CD8-positive, alpha-beta T cell (primary cell): ENCODE measurements at places on chromosomes 5 and 9. TPM values are rescaled to one million over a fixed set of nuclear protein-coding genes. Genes with fewer than 3 reads are reported as not detected.

RETREG1 gene
- 62.2 TPM for total RNA-seq

SEC24A gene
- total RNA-seq: 14.4 TPM

DNA sequence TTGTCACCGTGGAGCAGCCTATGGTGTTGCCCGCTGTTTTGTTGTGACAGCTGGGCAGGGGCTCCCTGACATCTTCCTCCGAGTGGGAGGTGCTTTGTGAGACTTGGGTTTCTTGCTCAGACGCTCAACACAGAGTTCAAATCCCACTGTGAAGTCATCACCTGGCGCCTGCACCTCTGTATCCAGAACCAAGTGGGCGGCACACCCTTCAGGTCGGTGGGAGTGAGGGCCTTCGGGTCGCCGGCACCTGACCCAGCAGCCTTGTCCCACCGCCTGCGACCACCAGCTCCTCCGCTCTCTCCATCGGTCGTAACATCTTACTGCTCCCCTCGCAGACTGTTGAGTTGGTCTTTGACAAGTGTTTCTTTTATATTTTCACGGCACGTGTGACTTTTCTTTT, 37.6 kb upstream of the EXOC3 start:
- DNase-seq: no peak

ECM2 gene
- not detected for total RNA-seq

DNA sequence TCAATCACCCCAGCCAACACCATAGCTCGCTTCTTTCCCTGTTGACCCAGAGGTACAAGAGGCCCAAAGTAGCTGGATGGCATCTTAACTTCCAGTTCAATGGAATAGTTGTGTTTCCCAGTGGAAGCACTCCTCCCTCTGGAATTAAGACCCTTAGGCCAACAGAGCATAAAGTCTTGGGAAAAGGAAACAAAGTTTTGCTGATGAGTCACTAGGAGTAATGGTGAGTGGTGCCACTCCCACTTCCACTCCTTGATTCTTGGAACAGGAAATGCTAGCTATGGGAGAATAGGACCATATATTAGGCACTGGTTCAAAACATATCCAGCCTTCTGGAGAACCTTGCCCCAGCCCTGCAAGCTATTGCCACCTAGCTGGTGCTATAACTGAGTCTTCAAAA, 44.7 kb upstream of the LMX1B start:
- DNase-seq: no peak

DNA sequence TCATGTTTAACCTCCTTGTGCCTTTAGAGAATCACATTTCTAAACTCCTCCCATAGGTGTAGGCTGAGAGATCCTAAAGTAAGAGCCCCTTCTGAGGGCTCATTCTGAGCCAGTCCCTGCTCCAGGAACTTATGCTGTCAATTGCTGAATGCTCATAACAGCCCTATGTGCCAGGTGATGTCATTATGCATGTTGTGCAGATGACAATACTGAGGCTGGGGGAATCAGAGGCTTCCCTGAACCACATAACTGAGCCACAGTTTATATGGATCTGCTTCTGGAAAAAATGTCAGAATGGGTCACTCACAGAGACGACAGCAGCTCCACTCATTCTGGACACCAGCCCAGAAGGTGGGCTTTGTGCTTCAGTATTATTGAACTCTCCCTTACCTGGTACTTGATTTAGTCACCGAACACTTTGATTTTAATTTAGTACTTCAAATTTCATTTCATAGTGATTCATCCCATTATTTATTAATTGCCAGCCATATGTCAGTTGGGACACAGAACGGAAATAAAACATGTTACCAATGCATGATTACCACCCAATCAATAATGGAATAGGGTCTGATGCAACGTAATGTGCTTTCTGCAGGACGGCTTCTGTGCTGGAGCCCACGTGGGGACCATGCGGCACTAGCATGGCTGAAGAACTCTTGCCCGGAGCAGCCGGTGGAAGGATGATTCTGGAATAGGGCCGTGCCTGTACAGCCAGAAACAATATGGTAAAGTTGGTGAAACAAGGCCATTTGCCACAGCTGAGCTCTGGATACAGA, 406.3 kb downstream of the IRX1 start:
- no peak for DNase-seq

DNA sequence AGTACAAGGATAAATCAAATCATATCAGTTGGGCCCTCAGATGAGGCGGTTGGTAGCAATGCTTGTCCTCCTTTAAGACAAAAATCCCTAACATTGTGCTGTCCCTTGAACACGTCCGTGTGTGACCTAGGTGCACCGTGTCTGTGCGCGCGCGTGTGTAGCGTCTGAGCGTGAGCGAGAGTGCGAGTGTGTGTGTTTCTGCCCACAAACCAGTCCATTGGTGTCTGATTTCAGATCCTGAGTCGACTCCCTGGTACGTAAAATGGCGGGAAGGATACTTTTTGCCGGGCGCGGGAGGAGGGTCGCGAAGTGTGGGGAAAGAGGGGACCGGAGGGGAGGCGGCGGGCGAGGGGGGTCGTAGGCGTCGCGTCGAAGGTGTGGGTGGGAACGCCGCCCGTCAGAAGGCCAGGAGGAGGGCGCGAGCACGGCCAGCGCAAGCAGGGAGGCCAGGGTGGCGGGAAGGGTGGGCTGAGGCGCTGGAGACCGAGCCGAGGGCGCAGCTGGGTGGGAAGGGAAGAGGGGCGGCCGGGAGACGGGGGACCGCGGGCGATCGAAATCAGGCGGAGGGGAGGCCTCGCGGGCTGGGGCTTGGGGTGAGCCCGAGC, 8.9 kb downstream of the OTP start:
- no peak for DNase-seq

DNA sequence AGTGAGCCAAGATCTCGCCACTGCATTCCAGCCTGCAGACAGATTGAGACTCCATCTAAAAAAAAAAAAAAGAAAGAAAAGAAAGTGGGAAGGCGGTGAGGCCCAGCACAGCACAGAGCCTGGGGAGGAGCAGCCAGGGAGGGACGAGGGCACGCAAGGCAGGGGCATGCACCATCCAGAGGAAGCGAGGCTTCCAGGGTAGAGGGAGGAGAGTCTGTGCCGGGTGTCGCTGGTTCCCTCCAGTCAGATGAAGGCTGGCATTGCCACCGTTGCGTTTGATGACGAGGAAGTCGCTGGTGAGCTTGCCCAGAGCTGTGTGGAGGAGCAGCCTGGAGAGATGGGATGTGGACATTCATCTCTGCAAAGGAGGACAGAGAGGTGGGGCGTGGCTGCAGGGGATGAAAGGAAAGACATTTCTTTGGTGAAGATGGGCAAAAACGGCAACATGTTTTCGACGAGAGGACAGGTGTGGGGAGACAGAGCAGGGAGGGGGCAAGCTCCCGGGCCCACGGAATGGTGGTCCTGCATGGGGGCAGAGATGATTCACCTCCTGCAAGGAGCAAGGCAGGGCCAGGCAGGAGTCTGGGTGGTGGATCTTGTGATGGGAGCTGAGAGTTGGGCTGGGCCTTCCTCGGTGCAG, 18.6 kb upstream of the OLFM1 start:
- no peak for DNase-seq

DNA sequence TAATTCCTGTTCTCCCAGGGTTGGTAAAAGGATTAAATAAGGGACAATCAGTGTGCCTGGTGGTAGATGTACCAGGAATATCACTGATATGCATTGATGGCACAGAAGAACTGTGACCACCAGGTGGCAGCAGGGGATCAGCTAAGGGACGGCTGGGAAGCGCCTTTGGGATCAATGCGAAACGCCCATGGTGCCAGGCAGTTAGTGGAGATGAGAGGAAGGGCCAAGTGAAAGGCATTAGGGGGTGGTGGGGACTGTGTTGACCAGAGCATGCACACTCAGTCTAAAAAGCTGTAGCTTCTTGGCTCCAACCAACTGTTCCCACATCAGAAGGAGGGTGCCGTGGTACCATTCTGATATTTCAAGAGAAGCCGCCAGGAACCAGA, 55.6 kb downstream of the ARHGEF37 start:
- peak; percentile 52 for DNase-seq

BARHL1 gene
- total RNA-seq: not detected

DNA sequence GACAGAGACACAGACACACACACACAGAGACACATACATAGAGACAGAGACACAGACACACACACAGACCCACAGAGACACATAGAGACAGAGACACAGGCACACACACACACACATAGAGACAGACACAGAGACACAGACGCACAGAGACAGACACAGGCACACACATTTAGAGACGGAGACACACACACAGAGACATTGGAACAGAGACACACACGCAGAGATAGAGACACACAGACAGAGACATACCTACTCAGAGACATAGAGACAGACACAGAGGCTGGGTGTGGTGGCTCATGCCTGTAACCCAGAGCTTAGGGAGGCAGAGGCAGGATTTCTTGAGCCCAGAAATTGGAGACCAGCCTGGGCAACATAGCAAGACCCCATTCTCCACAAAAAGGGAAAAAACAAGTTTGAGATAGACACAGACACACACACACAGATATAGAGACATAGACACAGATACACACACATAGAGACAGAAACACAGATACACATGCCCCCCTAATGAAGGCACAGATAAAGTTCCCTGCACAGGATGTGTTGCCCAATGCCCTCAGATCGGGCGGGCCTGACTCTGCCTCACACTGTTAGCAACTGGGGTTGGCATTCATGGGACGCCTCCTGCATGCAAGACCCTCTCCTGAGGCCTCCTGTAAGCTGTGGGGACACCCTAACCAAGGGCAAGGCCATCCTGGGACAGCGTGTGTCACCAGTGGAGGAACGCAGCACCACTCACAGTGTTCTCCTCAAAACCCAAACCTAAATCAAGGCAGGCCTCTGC, 3.3 kb upstream of the RALGDS start:
- DNase-seq: no peak

GRCh38 chr5:68405026-68405684, 189.6 kb downstream of the PIK3R1 start:
- DNase-seq: no peak

GRCh38 chr9:75190762-75191161, 102.4 kb downstream of the OSTF1 start:
- DNase-seq: no peak

CFAP77 gene
- not detected for total RNA-seq

AQP3 gene
- total RNA-seq: 48.0 TPM

CFAP90 gene
- total RNA-seq: not detected

FBP2 gene
- not detected for total RNA-seq

LCN12 gene
- 1.0 TPM for total RNA-seq

ANKRD31 gene
- total RNA-seq: 0.84 TPM

PELO gene
- 13.7 TPM for total RNA-seq

SNCB gene
- total RNA-seq: not detected

DNA sequence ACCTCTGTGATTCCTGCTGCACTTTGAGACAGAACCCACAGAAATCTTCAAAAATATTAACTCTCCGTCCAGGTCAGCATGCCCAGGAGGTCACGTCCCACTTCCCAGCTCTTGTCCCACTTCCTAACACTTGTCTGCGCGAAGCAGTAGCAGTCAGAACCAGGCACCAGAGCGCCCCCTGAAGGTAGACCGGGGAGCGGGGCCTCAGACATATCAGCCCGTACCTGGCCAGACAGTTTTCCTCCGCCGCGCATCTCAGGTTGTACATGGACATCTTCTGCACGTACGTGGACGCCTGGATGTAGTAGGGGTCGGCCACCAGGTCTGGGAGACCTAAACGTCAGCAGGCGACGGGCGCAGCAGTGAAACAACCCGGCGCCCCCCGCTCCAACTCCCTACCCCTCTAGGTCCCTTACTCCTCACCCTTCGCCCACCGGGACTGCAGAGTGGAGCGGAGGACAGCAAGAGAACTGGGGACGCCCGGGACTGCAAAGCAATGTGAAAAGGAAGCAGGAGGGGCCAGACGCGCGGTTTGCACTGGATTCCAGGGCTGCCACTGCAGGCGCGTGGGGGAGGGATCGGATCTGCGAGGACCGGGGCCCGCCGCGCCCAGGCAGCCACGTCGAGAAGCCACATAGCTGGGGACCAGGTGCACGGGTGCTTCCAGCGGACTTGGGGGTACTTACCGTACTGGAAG, 1.2 kb downstream of the LOX start:
- DNase-seq: no peak

TAS2R1 gene
- total RNA-seq: not detected

- no peak for DNase-seq
These were observed 33.5 kb downstream of the SMC5 start for GRCh38 chr9:70292253-70292652.

EDIL3 gene
- not detected for total RNA-seq

SPATA31E1 gene
- total RNA-seq: not detected

GAS1 gene
- total RNA-seq: 0.58 TPM

C1QTNF3 gene
- total RNA-seq: 3.6 TPM

GRCh38 chr9:130946766-130947617, 7.9 kb upstream of the FIBCD1 start:
- DNase-seq: no peak

ADAMTSL2 gene
- 0.33 TPM for total RNA-seq

GRCh38 chr5:115494570-115495289, 49.8 kb downstream of the FEM1C start:
- DNase-seq: no peak

GLDC gene
- not detected for total RNA-seq

FAM200C gene
- 0.14 TPM for total RNA-seq

IFNK gene
- total RNA-seq: not detected

SRA1 gene
- total RNA-seq: 33.7 TPM

GFPT2 gene
- 7.9 TPM for total RNA-seq

- no peak for DNase-seq
These were observed 248.0 kb downstream of the NTRK2 start for GRCh38 chr9:84917366-84918070.

DNA sequence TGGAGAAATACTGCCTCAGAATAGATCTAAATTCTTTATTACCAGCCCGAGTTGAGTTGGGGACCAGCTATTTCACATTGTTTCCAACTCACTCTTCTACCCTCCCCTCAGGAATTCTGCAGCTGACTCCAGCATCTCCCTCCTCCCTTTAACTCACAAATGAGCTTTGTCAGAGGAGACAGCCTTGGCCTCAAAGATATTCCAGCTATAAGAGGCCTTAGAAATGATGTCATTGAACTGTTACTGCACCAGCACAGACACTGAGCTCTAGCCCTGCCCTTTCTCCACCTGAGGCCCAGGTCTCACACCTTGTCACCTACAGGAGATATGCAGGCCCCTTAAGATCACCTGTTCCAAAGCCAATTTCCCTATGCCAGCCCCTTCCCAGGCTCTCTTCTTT, 78.4 kb upstream of the ATP10B start:
- DNase-seq: no peak

RIOK2 gene
- total RNA-seq: 29.2 TPM

DNA sequence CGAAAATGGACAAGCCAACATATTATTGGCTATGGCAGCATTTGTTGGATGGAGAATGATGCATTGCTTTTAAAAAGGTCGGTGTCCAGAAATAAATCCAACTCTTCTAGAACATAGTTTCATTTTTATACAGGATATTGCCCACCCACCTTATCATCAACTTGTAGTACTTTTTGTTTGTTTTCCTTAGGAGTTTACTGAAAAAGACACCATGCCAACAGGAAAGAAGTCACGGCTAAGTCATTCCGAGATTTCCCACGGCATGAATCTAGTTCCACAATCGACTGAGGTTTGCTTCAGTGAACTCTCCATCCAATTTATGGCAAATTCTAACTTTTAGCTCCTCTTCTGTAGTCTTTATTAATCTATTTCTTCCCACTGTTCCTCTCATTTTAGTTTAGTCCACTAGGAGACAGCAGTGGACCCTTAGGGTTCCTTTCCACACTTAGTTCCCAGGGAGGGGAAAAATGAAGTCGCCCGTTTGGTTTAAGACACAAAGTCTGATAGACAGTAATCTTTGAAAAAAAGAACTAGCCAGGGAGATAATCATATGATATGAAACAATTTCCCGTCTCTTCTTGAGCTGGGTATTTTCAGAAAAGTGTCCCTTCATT, 237.5 kb downstream of the AP3B1 start:
- no peak for DNase-seq
